ENCODE measurements at places on chromosomes 3 and 15.

- no peak for DNase-seq
These were observed 768.6 kb upstream of the GOLIM4 start for GRCh38 chr3:168864107-168865021.

DNA sequence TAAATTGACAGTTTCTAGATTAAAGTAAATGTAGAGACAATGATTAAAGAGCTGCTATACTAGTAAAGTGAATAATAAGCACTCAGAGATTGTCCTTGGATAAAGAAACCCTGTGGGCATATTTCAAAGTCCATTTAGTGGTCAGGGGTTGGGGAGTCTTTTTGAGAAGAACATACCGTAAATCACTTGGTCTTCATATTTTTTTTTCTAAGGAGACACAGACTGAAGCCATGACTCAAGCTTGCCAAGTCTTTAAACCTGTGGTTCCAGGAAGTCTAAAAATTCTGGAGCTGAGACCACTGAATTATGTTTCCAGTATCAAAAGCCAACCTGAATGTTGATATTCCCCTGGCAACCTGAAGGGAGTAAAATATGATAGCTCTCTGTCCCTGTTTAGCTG lies 171.0 kb downstream of the TPRG1 start:
- no peak for DNase-seq

GRCh38 chr15:81914734-81915256 lies 131.0 kb downstream of the MEX3B start:
- no peak for DNase-seq

GRCh38 chr15:41873711-41874110 lies 20.1 kb downstream of the SPTBN5 start:
- DNase-seq, result no peak

DNA sequence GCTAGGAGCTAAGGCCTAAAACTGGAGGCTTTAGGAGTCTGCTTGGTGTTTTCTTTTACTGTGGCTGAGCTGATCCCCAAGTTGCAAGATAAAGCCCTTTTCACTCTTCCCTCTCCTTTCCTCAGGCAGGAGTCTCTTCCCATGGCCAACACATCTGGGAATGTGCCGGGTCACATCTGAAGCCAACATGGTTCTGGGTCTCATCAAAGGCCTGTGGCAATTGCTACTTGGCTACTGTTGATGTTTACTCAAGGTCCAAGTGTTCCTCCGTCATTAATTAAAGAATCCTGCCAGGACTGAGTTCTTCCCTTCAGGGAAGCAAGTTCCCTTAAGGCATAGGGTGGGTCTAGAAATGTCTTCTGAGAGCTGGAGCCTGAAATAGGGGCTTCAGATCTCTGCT lies 230.2 kb downstream of the GBE1 start:
- no peak for DNase-seq

DNA sequence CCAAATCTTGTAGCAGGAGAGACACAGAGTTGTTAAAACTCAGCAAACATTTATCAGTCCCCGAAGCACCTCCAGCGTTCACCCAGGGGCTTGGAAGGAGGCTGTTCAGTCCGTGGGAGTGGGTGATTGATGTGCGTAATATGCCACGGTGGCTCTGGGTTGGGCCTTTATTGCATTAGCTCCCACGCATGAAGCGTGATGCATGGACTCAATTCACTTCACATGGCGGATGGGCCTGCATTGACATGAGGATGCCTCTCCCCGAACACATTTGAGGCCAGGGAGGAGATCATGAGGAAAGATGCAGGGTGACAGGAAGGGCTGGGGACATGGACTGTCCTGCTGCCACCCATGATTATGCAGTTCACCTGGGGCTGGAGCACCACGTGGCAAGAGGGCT lies 126.5 kb downstream of the FAM43A start:
- DNase-seq, result no peak

DNA sequence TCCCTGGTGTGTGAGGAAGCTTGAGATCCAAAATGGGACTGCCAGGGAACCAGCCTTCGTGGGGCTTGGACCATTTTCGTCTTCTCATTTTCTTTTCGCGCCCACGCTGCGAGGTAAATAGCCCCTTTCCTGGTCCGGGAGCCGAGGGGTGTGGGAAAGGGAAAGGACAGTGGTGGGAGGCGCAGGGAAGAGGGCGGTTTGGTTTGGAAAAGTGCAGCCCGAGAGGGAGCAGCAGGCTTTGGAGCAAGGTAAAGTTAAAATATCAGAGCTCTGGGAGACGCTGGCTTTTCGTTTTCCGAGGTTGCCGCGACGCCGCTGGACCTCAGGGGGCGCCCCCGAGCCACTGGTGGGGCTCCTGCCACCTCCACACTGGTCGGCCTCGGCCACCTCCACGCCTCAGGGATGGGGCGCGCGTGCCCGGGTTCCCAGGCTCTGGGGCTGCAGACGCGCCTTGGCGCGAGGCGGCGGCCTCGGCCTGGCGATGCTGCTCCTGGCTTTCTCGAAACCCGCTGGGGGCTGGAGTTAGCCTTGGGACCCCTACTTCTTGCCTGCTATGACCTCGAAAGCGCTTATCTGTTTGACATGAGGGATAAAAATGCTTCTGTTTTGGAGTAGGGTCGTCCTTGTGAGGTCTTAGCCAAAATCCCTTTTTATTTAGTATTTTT lies 3.2 kb downstream of the PTPRG start:
- DNase-seq, result peak; percentile 11

- DNase-seq, result no peak
These were observed 28.9 kb downstream of the LINGO1 start for GRCh38 chr15:77603611-77604336.

- no peak for DNase-seq
These were observed 428.8 kb downstream of the PYDC2 start for GRCh38 chr3:191889756-191890155.

- DNase-seq, result no peak
These were observed 152.6 kb downstream of the GREM1 start for GRCh38 chr15:32870240-32871033.

- DNase-seq, result peak; percentile 45
These were observed 57.6 kb upstream of the NR2E3 start for GRCh38 chr15:71752604-71753289.

GRCh38 chr15:97966246-97966645 lies 5.7 kb downstream of the ARRDC4 start:
- DNase-seq, result no peak

- peak; percentile 69 for DNase-seq
These were observed 20.5 kb downstream of the SLC35A5 start for GRCh38 chr3:112582244-112582874.

DNA sequence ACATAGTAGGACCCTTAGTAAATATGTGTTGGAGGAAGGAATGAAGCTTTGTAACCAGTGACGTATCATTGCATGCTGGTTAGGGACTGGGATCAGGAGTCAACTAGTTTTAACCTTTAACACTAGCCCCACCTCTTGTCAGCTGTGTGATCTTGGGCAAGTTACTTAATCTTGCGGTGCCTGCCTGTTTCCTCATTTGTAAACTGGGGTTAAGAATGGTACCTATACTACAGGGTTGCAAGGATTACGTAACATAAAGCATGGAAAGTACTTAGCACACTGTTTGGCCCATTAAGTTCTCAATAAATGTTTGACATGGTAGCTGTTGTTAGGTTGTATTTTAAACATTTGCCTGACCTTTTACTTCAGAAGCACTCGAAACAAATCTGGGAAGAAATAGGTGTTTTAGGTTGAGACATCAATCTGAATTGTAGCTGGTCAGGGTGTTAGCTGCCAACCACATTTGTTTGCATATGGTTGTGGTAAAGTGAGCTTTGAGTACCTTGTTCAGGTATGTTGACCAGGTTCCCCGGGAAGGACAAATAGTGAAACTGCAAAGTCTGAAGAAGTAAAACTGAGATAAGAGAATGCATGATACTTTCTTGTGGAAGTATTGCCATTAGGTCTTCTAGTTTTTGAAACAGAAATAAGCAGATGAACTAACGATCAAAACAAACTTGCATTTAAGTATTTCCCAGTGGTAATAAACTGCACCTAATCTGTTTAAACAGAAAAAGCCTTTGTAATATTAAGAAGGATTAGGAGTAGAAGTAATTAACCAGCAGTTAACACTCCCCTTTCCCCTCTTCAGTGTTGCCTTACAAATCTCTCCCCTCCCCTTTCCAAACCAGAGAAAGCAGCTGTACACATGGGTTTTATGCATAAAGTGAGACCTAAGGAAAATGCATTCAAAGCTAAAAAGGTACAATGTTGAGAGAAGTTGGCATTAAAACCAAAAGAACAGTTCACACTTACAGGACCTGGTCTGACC lies 25.8 kb upstream of the SCAANT1 start:
- peak; percentile 78 for DNase-seq

- DNase-seq, result no peak
These were observed 12.9 kb downstream of the SLCO3A1 start for GRCh38 chr15:91866371-91866905.

DNA sequence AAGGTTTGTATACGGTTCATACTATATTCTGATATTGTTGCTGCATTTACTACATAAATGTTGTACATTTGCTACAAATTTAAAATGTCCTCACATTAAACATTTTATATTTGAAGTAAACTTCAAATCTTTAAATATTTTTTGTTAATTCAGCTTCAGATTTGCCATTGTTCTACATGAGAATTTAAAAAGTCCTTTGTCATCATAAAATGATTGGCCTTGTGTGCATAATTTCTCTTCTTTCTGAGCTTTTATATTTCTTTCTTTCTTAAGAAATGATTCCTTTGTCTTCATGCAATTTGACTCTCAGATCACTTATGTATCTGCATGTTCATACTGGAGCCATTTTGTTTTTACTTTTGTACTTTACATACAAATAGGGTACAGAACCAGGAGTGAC lies 28.0 kb downstream of the DNAJC19 start:
- DNase-seq, result no peak

GRCh38 chr15:78233496-78233895 lies 869 bp downstream of the ACSBG1 start:
- no peak for DNase-seq

DNA sequence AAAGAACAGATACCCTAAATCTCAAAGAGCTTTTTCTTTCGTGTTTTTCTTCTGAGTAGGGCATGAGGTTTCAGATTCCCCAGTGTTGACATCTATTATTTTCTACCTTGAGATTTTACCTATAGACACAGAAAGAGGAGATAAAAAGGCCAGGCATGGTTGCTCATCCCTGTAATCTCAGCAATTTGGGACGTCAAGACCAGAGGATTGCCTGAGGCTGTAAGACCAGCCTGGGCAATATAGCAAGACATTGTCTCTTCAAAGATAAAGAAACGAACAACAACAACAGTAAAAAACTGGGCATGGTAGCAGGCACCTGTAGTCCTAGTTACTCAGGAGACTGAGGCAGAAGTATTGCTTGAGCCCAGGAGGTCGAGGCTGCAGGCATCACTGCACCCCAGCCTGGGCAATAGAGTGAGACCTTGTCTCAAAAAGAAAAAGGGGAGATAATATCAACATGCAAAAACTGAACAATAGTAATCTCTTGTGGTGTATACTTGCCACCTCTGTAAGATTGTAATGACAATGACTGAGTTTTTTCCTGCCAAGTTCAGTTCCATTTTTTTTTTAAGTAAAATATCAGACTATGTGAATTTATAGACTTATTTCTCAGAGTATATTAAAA lies 71.3 kb downstream of the MBNL1 start:
- DNase-seq, result no peak

GRCh38 chr15:37695719-37696118 lies 238.7 kb upstream of the TMCO5A start:
- DNase-seq, result no peak

DNA sequence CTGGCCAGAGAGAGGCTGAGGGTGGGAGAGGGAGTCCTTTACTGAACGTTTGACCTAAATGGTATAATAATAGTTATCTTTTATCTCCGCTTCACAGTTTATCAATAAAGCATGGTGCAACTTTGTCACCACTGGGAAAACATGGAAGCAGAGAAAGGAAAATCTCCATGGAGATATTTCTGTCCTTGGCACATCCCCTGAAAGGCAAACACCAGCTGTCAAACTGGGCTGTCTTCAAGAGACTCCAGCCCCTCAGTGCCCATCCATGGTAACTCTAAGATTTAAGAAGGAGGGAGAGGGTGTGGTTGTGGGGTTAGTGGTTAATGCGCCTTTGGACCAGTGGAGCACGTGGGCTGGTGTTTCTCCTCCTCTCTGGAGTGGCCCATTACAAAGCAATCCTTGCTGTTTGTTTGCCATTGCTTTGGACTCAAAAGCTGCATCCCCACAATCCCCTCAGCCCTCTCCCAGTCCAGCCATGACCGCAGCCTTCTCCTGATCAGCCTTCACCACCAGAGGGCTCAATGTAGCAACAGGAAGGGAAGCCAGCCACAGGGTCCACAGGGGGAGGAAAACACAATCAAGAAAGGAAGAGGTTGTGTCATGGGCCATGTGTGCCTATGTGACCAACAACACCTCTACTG lies 38.2 kb upstream of the FAM174B start:
- peak; percentile 62 for DNase-seq

- DNase-seq, result peak; percentile 71
These were observed 744 bp upstream of the ALDH1A2 start for GRCh38 chr15:58066042-58066867.

GRCh38 chr3:140167600-140168281 lies 232.8 kb downstream of the CLSTN2 start:
- DNase-seq, result no peak

Data from hematopoietic multipotent progenitor cell treated with erythropoietin and hydrocortisone succinate and interleukin-3 and kit ligand, for 6 days (in vitro differentiated cells).